Left lung (tissue), 14 donors: ENCODE measurements at places on chromosomes 16 and 17. TPM values are rescaled to one million over a fixed set of nuclear protein-coding genes. Genes with fewer than 3 reads are reported as not detected.

DNA sequence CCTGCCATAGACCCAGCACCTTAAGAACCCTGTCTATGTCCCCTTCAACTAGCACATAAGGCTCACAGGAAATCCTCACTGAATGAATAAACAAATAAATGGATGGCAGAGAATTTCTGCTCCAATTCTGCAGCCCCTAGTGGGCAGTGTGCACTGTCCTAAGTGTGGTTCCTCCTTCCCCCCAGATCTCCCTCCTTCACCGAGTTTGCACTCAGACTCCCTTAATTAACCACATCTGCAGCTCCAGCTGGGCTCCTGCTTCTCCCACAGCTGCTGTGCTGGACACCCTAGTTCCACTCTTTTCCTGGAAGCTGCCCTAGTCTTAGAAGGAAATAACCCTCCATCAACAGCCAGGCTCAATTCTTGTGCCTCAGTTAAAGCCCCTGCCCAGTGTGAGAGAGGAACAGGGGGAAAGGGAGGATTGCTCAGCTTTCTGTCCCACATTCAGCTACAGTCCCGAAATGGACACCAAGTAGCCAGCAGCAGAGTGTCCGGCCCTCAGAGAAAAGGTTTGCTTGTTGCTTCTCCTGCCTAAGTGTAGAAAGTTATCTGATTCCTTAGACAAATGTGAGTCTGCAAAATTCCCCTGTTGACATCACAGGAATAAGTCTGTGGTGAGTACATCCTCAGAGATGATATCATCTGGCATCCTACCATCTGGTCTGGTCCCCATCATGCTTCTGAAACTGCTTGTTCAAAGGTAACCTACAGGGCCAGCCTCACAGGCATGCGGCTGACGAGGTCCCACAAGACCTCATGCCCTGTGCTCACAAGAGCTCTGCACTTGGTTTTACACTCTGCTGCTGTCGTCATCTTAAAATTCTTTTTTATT is 12.3 kb downstream of the LRRC3C start:
- DNase-seq: peak; percentile 27

Gene SCGB1C2
- not detected for polyA plus RNA-seq

DNA sequence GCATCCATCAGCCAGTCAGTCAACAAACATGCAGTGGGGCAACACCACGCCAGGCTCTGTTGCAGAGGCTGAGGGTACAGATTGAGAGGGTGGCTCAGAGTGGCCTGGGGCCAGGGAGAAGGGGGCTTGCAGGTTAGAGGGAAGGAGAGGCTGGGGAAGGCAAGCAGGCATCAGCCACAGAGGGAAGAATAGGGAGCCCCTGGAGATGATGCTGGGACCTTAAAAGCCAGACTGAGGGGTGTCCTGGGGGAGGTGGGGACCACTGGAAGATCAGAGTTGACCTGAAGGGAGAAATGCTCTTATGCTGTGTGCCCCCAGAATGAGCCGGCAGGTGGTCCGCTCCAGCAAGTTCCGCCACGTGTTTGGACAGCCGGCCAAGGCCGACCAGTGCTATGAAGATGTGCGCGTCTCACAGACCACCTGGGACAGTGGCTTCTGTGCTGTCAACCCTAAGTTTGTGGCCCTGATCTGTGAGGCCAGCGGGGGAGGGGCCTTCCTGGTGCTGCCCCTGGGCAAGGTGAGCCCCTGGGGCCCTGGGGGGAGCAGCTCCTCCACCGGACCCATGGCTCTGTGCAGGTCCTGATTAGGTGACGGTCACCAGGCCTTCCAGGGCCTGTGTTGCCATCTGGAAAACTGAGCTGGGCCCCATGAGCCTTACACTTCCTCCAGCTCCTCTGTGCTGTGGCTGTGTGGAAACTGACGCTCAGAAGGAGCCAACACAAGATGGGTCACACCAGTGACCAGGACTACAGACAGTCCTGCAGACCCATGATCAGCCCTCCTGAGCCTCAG is 1.7 kb downstream of the CORO1A start:
- DNase-seq: no peak

Gene KRT23
- polyA plus RNA-seq: 0.17 TPM

GRCh38 chr17:42845918-42846593 is 1.7 kb downstream of the AOC2 start:
- DNase-seq: no peak

- DNase-seq: peak; percentile 67
These were observed 54.3 kb upstream of the SREBF1 start for GRCh38 chr17:17890773-17891759.

DNA sequence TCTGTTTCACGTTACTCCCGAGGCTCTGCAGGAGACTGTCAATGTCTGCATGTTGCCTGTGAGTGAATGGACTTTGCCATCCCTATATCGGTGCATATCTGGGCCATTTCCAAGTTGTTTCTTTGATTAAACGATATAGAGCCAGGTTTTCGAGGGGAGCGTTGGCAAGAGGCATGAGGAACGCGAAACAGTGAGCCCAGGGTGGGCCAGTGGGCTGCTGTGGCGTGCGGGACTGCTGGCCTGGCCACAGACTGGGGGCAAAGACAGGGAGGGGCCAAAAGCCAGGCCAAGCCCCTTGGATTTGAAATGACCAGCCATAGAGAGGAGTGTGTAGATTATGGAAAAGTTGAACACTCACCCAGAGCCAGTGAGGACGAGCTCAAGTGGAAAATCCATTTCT is 3.5 kb downstream of the CRHR1 start:
- no peak for DNase-seq

GRCh38 chr16:4384509-4384942 is 12.9 kb downstream of the VASN start:
- DNase-seq: no peak

DNA sequence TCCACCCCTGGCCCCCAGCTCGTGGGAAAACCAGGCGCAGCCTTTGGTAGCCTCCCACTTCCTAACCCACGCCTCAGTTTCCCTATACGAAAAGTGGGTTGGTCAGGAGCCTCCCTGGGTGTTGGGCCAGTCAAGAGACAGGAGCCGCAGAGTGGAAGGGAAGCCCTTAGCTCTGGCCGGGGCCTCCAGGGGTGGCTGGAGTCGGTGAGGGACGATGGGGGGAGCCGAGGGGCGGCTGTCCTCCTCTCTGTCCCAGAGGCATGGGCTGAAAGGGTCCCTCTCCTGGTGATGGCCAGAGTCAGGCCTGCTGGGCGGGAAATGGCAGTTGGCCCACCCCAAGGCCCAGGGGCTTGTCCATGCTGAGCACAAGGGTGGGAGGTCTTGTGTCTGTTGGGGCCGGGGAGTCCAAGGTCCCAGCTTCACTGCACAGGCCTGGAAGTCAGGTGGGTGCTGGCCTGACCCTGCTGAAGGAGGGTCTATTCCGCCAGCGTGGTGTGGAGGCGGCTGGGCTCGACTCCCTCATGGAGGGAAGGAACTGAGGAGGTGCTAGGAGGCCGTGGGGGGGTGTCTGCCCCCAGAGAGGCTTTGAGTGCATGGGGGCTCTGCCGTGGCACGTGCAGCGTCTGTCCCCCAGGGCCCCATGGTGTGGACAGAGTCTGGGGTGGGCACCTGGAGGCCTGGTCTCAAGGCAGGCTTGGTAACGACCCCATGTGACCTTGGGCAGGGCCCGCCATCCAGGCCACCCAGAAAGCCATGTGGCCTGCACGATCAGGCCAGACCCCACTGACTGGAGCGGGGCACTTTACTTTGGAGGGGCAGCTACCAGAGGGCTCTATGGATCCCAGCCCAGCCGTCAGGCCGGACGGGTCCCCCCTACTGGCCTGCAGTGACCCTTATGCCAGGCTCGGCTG is 1.1 kb downstream of the SLC16A3 start:
- DNase-seq: no peak

Gene GP1BA
- polyA plus RNA-seq: 2.8 TPM

Gene CPHXL2
- polyA plus RNA-seq: 0.52 TPM

DNA sequence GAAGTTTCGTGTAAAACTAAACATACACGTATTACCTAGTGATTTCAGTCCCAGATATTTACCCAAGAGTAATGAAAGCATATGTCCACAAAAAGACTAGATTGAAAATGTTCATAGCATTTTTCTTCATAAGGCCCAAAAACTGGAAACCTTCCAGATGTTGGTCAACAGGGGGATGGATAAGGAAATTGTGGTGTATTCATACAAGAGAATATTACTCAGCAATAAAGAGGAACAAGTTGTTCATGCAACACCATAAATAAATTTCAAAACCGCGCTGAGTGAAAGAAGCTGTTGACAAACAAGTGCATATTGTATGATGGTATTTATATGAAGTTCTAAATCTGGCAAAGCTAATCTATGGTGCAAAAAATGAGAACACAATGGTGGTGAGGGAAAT is 54.1 kb upstream of the NFAT5 start:
- DNase-seq: no peak

GRCh38 chr16:84718-85406 is 6.8 kb downstream of the MPG start:
- no peak for DNase-seq

GRCh38 chr16:22763437-22764080 is 50.4 kb upstream of the HS3ST2 start:
- DNase-seq: no peak

- no peak for DNase-seq
These were observed 30.4 kb upstream of the HS3ST3B1 start for GRCh38 chr17:14270508-14270907.

DNA sequence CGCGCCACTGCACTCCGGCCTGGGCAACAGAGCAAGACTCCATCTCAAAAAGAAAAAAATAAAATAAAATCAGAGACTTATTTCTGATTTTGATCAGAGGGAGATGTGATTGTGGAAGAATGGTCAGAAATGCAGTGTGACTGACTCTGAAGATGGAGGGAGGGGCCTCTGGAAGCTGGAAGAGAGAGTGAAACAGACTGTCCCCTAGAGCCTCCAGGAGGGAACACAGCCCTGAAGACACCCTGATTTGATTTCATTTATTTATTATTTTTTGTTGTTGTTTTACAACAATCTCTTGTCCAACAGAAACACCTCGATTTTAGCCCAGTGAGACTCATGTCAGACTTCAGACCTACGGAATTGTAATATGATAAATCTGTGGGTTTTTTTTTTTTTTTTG is 26.1 kb downstream of the BCL7C start:
- no peak for DNase-seq

Gene CDRT15
- 1.6 TPM for polyA plus RNA-seq

- DNase-seq: no peak
These were observed 57.4 kb upstream of the TEKT3 start for GRCh38 chr17:15398736-15399331.

GRCh38 chr17:45230410-45230786 is 8.7 kb downstream of the FMNL1 start:
- DNase-seq: no peak

GRCh38 chr16:26195225-26195624 is 503.5 kb downstream of the HS3ST4 start:
- DNase-seq: no peak

DNA sequence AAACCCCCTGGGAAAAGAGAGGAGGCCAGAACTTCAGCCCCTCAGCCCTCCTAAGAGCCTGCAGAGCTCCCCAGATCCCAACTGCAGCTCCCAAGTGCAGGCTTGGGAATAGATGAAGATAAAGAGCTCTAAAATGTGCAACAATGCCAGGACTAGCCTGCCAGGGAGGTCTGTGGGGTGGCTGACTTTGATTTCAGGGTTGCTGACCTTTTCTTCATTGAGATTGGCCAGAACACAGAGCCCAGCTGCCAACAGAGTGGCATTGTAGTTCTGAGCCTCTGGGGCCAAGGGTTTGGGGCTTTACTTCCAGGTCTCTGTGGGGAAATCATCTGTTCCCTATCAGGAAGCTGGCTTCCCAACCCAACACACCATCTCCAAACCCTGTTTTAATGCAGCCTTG is 120.6 kb downstream of the COPRS start:
- DNase-seq: no peak

Gene CRYBA1
- not detected for polyA plus RNA-seq

- DNase-seq: no peak
These were observed 5.4 kb upstream of the PNPO start for GRCh38 chr17:47935961-47936360.

GRCh38 chr16:82621781-82622180 is 5.0 kb upstream of the CDH13 start:
- no peak for DNase-seq

GRCh38 chr17:44763170-44763569 is 4.4 kb downstream of the ADAM11 start:
- no peak for DNase-seq

Gene NPIPB6
- polyA plus RNA-seq: 2.9 TPM

DNA sequence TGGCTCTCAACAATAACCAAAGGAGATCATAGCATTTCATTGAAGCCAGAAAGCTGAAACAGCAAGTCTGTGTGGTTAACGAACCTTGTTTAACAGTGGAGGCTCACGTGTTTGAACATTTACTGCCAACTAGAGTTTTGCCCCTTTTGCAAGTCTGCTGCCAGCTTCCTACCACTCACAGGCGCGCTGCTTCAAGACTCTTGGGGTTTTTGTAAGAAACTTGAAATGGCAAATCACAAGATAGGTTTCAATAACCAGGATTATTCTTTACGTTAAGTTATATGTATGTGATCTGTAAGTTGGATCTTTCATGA is 1.2 kb downstream of the SNTB2 start:
- DNase-seq: no peak

- no peak for DNase-seq
These were observed 473.9 kb downstream of the CDH13 start for GRCh38 chr16:83100679-83101078.

DNA sequence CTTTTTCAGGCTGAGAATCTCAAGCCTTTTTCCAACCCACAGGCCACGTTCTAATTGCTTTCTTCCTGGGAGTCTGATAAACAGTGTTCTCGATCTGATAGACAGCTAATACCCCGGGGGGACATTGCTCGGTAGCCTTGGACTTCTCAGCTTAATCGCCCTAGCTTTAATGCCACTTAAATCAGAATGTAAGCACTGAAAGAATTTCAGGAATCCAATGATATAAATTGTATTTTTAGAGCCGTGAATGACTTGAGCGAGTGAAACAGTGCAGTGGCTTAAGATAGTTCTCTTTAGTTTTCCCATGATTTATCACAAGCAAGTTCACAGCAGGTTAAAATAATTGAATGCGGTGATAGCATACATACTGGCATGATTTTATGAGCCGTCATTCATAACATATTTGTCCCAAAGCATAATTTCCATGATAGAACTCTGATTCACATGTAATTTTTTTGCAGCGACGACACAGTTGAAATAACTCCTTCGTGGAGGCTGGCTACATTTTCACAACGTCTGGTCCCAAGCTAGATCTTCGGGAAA is 116.1 kb upstream of the MYOCD start:
- DNase-seq: no peak

DNA sequence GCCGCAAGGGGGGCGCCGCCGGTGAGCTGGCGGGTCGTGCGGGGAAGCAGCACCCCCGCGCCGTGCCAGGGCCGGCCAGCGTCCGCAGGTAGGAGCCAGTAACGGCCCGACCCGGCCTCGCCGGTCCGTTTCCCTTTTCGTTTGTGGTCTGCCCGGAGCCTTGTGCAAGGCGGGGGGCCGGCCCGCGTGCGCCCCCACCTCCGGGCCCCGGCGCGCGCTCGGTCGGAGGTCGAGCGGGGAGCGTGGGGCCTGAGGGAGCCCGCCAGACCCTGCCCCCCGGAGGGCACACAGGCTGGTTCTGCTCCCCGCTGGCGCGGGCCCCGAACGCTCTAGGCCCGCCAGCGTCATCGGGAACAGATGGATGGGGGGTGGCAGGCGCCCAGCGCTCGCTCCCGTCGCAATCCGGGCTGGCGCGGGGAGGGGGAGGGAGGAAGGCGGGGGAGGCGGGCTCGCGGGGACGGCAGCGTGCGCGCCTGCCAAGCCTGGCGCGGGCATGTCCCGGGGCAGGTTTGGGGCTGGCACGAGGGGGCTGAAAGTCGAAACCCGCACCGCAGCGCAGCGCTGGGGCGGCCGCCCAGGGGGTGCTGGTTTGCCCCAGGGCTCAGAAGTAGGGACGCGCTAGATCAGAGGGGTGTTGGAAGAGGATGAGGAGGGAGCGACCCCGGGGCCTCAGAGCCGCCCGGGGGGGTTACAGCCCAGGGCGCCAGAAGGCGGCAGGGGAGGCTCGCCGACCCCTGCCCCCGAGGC is 1.5 kb upstream of the GSE1 start:
- DNase-seq: peak; percentile 93

Gene TMED6
- polyA plus RNA-seq: 5.0 TPM

- DNase-seq: no peak
These were observed 25.9 kb downstream of the MYH3 start for GRCh38 chr17:10631048-10631700.
